ENCODE measurements at places on chromosomes 6 and 20.
A peak's percentile ranks its signal among the peaks of the same experiment; 100 is the strongest.

DNA sequence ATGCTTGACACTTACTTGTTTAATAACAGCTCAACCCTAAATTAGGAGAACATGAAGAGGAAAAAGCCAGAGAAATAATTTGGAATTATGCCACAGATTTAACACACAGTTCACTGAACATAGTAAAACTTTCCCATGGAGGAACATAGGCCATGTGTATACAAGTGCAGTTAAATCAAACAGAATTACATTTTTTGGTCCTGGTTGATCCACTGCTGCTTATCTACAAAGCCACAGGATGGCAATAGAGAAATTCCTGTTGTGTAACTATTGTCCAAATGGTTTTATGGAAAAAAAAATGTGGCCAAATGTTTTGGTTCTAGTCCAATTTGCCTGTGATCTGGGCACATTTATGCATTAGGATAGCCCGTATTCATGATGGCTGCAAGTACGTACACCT lies 136.8 kb downstream of the ALDH8A1 start:
- DNase-seq: no peak

GRCh38 chr6:44064089-44064947 lies 62.9 kb downstream of the MRPL14 start:
- no peak for DNase-seq

- DNase-seq: no peak
These were observed 407.1 kb upstream of the JAG1 start for GRCh38 chr20:11080781-11081377.

DNA sequence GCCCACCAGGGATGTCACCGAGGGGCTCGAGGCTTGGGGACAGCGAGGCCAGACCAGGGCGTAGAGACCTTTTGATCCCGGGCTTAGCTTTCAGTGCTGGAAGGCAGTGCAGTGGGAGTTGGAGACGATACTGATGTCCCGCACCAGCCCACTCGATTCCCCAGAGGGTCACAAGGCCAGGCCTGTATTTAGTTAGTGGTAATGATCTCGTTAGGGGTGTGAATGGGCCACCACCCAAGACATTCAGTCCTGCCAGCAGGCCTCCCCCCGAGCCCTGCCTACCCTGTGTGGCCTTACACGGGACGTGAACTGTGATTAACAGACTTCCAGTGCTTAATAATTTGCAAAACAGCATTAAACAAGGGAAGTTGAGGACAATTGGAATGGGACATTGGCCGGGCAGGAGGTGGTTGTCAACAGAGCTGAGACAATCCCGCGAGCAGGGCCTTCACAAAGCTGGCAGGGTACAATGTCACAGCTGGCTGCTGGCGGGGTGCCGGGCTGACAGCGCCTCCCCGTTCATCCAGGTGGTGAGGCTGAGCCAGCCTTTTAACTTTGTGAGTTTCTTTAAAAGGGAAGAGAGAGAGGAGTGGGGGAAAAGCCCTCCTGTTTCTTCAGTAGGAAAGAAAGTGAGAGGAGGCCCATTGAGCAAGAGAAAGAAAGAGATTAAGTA lies 175.3 kb upstream of the RALGAPA2 start:
- DNase-seq: no peak

DNA sequence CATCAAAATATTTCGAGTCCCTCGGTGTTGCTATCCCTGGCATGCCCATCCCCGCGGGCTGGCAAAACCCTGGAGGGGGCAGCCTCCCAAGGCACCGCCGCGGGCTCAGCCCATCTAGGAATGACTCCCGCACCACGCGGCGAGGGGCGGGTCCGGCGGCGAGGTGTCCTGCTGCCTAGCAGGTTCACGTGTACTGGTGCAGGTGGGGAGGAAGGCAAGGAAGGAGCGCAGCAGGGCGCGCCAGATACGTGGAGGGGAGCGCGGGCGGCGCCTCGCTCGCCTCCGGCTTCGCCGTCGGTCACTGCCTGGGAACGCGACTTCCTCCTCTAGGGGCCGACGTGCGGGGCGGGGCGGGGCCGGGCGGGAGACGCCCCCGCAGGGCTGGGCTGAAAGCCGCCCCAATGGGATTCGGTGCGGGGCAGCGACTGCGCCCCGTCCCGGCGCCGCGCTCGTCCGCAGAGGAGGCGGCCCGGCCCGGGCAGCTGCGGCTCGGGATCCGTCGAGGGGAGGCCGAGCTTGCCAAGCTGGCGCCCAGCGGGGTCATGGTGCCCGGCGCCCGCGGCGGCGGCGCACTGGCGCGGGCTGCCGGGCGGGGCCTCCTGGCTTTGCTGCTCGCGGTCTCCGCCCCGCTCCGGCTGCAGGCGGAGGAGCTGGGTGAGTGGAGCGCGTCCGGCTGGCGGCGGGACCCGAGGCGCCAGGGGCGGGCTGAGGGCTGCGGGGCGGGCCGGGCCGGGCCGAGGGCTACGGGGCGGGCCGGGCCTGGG lies at the start of gene DCBLD1:
Gene DCBLD1 (plus strand): TSS at position 435 of the 764 bp plus-strand sequence. CDS start 108 bp downstream, at position 543.
- DNase-seq: peak; percentile 33

- DNase-seq: no peak
These were observed 24.0 kb downstream of the CTCFL start for GRCh38 chr20:57500962-57501361.

- DNase-seq: no peak
These were observed 309.5 kb upstream of the CHD6 start for GRCh38 chr20:41927655-41928054.

DNA sequence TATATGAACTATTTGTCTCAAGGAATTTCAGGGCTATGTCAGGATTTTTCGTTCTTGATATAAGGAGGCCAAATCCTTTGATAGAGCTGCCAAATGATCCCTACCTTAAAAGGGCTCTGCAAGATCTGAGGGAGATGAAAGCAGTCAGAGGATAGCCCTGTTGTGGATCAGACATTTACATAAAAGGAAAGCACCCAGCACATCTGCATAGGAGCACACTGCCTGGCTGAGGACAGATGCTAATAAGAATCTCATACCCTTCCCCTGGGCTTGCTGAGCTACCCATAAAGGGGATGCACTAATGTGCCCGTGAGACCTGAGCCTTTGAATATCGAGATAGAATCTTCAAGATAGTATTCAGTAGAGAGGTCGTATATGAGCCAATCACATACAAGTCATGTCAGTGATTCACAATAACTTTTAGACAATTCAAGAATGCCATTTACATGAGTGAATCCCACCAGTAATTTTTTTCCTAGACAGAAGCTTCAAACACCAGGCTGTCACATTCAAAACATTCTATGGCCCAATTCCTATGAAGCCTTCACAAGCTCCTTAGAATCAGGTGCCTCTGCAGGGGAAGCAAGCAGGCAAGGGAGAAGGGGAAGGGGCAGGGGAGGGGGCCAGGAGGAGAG lies 71.1 kb downstream of the STMND1 start:
- no peak for DNase-seq

DNA sequence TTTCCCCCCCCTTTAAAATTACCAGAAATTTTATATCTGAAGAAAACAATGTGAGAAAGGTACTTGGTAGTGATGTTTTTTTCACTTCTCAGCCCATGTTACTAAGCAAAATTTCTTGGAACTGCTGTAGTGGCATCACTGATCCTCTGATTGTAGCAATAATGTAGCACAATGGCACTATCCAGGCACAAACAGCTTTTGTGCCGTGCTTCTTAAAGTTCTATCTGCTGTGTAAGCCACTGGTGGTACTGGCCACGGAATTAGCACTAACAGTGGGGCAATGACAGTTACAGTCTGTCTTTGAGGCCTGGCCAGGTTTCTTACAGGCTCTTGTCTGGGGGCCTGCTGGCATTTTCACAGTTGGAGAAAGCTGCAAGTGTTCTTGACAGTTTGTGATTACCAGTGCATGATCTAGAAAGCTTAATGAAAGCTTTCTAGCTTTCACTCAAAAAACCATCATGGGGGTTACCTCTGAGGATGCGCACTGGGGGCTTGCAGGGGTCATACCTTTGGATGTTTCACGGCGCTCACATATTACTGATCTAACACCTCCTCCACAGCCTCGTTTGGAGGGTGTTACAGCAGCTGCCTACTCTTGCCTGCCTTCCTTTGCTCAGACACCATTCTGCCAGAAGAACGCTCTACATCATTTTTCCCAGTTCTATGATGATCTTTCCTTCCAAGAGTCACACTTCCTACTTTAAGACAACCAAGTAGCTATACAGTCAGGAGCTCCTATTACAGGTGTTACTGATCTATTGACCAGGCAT lies 58.4 kb upstream of the ARMH2 start:
- no peak for DNase-seq

- no peak for DNase-seq
These were observed 13.2 kb upstream of the NELFCD start for GRCh38 chr20:58967652-58968429.

DNA sequence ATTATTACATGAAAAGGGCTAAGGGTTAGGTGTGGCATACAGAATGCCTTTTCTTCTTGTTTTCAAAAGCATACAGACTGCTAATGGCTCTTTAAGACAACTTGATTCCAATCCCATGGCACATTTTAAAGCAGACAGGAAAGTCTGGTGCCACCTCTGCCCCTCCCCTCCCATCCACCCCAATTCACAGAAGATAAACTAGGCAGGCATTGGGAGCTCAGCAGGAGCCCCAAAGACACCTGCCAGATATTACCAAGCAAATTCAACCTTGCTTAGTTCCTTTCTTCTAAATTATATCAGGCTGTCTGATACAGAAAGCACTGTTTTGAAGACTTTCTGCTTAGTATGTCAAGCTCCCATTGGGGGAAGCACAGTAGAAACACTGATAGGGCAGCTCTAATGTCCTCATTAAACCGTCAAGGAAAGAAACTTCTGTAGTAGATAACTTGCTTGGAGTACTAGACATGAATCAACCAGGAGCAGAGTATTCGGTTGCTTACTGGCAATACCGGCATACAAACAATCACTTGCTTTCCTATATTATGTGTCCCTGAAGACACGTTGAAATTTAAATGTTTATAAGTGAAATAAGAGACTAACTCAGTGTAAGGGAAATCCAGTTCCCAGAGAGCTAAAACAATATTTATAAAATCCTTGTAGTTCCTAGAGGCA lies 13.0 kb downstream of the SESN1 start:
- no peak for DNase-seq

GRCh38 chr6:145206247-145206907 lies 528.9 kb downstream of the EPM2A start:
- no peak for DNase-seq

- DNase-seq: no peak
These were observed at the start of gene VGLL2 for GRCh38 chr6:117265410-117266256. Gene VGLL2 (plus strand): TSS chr6:117265558. CDS start chr6:117265764, 206 bp downstream.

GRCh38 chr6:115932481-115932880 lies 128.2 kb downstream of the FRK start:
- no peak for DNase-seq

- no peak for DNase-seq
These were observed 204.4 kb downstream of the SAMD5 start for GRCh38 chr6:147712841-147713240.

- no peak for DNase-seq
These were observed 466.6 kb upstream of the AGPAT4 start for GRCh38 chr6:161740486-161740885.

DNA sequence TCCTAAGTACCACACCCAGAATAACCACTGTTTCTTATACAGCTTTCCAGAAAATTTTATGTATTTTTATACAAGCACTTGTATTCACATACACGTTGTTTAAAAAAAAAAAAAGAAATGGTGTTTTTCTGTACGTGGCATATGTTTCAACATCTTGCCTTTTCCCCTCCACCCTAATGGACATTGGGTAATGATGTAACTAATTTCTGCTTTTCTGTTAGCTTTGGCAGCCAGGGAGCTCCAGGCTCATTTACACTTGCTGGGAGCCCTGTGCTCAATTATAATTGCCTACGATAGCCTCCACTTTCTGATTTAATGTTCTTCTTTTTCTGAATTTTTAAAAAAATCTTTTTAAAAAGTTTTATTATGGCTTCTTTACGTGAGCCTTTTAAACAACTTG lies 352.4 kb downstream of the UTRN start:
- DNase-seq: no peak

DNA sequence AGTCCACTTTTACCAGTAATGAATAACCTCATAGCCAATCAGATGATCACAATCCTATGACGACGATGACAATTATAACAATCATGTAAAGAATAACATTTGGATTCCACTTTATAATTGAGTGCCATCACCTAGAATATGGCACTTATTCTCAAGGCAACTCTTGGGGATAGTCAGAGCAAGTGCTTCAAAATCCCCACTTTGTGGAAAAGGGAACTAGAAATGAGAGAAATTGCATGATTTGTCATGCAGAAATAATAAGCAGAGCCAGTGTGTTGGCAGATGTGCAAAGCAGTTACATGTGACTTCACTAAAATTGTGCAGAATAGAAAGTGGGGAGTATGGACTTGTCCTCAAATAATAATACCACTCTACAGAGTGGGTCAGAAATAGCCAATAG lies 41.3 kb downstream of the FRK start:
- DNase-seq: no peak

- no peak for DNase-seq
These were observed 85.1 kb downstream of the EYA2 start for GRCh38 chr20:46979603-46980241.

- no peak for DNase-seq
These were observed 13.3 kb downstream of the FHL5 start for GRCh38 chr6:96576221-96576620.

- no peak for DNase-seq
These were observed 14.9 kb downstream of the MTFR2 start for GRCh38 chr6:136235233-136235564.

DNA sequence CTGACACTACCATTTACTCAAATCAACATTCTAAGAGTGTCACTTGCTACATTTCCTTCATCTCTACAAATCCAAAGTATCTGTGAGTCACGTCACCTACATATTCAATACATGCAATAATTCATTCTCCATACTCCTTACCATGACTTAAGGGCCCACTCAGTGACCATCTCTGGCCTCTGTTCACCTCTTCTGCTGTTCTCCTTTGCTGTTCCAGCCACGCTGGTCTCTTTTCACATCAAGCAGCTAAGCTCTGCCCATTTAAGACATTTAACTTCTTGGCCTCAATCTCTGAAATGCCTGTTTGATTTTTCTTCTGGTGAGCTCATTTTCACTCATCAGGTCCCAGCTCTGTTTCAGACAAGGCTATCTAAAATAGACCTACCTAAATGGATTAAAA lies 46.5 kb downstream of the HFE start:
- DNase-seq: no peak

- no peak for DNase-seq
These were observed 8.9 kb downstream of the GFOD1 start for GRCh38 chr6:13478525-13478966.

DNA sequence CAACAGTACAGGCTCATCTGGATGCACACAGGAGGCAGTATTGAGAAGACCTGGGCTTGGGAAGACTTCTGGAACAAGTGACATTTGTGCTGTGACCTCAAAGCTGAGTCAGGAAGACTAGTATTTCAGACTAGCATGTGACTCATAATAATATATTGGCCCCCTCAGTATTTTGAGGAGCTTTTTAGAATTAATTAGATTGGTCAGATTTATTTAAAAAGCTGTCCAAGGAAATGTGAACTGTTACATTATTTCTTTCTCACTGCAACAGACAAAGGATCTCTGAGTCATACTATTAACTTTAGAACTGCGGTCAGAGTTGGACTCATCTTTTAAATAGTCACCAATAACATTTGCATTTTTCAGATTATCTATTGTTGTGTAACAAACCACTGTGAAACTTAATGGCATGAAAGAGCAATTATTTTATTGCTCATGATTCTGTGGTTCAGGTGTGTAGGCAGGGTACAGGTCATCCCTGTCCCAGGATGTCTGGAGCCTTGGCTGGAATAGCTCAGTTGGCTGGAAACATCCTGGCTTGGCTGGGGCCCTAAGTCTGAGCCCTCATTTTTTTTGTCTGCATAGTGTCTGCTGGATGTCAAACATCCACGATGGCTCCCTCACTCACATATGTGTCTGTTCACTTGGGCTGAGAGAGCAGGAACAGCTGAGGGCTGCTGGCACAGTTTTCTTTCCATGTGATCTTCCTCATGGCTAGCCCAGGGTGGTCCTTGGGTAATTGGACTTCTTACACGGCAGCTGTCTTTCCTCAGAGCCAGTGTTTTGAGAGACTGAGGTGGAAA lies 46.9 kb downstream of the MAP3K4 start:
- DNase-seq: no peak
